ENCODE measurements at places on chromosomes 7 and 10.

GRCh38 chr7:27153526-27153925, 1.1 kb upstream of the HOXA3 start:
- H3K27me3 ChIP-seq = peaks cover 94% of the 10 kb centered on the region
- no peak for DNase-seq
- H3K4me3 ChIP-seq = peak overlapping the region; percentile 41

DNA sequence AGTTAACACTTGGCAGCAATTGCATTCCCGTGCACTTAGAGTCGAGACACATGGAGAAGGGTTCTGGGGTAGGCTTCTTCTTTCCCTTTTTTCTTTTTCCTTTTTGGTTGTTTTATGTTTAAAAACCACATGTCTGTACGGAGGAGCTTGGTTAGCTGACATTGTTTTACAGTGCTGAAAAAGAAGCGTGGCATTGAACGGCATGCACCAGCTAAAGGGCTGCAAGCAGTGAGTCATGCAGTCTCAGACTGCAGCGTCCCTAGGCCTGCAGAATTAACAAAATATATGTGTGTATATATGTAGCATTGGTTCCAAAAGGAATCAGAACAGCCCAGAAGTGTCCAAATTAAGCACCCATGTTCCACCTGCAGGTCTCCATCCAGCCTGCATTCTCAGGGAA, 211.0 kb downstream of the TCF7L2 start:
- no peak for DNase-seq
- no peak overlapping the region for H3K27ac ChIP-seq
- H3K4me1 ChIP-seq = no peaks in the 10 kb centered on the region
- H3K36me3 ChIP-seq = no peaks in the 10 kb centered on the region
- no peak overlapping the region for H3K4me3 ChIP-seq

GRCh38 chr10:13331646-13332045, 16.4 kb downstream of the SEPHS1 start:
- H3K27ac ChIP-seq = no peak overlapping the region
- no peak for DNase-seq
- no peaks in the 10 kb centered on the region for H3K27me3 ChIP-seq
- H3K36me3 ChIP-seq = peaks cover 24% of the 10 kb centered on the region

GRCh38 chr7:75647709-75648438, 90.9 kb downstream of the HIP1 start:
- no peak for DNase-seq
- no peaks in the 10 kb centered on the region for H3K4me1 ChIP-seq
- H3K27me3 ChIP-seq = no peaks in the 10 kb centered on the region
- no peak overlapping the region for H3K27ac ChIP-seq
- H3K4me3 ChIP-seq = no peak overlapping the region
- H3K36me3 ChIP-seq = no peaks in the 10 kb centered on the region

GRCh38 chr7:108380517-108380916, 75.7 kb downstream of the NRCAM start:
- no peaks in the 10 kb centered on the region for H3K4me1 ChIP-seq
- H3K27ac ChIP-seq = no peak overlapping the region
- peaks cover 6% of the 10 kb centered on the region for H3K27me3 ChIP-seq
- H3K4me3 ChIP-seq = no peak overlapping the region

GRCh38 chr7:31059551-31059950, 7.4 kb downstream of the ADCYAP1R1 start:
- H3K36me3 ChIP-seq = no peaks in the 10 kb centered on the region
- no peak overlapping the region for H3K4me3 ChIP-seq
- no peak for DNase-seq
- H3K27ac ChIP-seq = no peak overlapping the region
- no peaks in the 10 kb centered on the region for H3K4me1 ChIP-seq
- peaks cover 7% of the 10 kb centered on the region for H3K27me3 ChIP-seq

DNA sequence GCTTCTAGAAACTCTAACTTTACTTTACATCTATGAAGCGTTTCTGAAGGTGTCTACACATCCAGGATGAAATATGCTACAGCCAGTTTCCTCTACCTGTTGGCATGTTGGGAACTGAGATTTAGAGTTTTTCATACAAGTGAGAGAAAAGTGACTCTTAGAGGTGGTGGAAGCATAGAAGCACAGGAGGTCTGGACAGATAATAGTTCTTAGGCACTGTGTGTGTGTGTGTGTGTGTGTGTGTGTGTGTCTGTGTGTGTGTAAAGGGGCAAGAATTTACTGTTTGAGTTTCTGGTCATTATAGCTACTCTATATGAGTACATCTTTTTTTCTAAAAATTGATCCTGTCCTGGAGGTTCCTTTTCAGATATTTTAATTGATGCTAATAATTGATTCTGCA, 110.7 kb upstream of the MTPN start:
- no peaks in the 10 kb centered on the region for H3K27me3 ChIP-seq
- H3K27ac ChIP-seq = peak overlapping the region; percentile 17
- DNase-seq = no peak
- H3K36me3 ChIP-seq = peaks cover 6% of the 10 kb centered on the region
- no peaks in the 10 kb centered on the region for H3K4me1 ChIP-seq

GRCh38 chr7:127911968-127912511, 119.2 kb downstream of the LRRC4 start:
- H3K4me1 ChIP-seq = peaks cover 24% of the 10 kb centered on the region
- no peaks in the 10 kb centered on the region for H3K27me3 ChIP-seq
- no peak overlapping the region for H3K27ac ChIP-seq
- H3K36me3 ChIP-seq = peaks cover 1% of the 10 kb centered on the region
- no peak overlapping the region for H3K4me3 ChIP-seq

DNA sequence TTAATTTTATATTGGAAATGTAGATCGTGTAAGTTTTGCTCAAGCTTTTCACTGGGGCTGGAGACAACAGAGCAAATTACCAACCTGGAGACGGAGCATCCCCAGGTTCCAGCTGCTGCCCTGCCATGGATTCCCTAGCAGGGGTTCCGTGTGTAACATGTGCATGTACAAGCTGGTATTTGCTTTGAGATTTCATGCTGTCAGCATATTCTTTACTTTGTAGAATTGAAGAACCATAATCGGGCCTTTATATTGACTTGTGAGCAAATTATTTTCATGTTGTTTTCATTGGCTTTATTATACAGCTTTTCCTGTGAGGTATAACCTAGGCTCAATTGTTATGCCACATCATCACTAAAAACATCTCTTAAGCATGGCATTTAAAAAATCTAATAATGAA, 369.2 kb upstream of the COBL start:
- no peaks in the 10 kb centered on the region for H3K36me3 ChIP-seq
- no peak for DNase-seq
- H3K27ac ChIP-seq = no peak overlapping the region
- no peaks in the 10 kb centered on the region for H3K27me3 ChIP-seq
- no peak overlapping the region for H3K4me3 ChIP-seq

Data from activated T-cell treated with anti-CD3 and anti-CD28 coated beads, Interleukin-2, amount 50 U/mL, for 72 hours (primary cell).